ENCODE measurements at places on chromosomes 1 and 21. TPM values are rescaled to one million over a fixed set of nuclear protein-coding genes. Genes with fewer than 3 reads are reported as not detected.

DNA sequence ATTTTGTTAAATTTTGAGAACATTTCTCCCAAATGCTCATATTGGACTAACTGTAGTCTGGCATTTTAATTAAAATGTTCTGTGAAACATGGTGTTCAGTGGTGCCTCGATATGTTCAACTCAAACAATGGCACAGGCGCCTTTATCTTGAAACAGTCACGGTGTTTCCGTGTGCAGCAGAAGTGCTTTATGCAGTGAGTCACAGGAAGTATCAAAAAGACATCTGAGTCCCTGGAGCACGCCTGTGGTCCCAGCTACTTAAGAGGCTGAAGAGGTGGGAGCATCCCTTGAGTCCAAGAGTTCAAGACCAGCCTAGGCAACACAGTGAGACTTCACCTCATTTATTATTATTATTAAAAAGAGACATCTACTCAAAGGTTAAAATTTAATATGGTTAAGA, 52.2 kb downstream of the GREM2 start:
- DNase-seq, result no peak

DNA sequence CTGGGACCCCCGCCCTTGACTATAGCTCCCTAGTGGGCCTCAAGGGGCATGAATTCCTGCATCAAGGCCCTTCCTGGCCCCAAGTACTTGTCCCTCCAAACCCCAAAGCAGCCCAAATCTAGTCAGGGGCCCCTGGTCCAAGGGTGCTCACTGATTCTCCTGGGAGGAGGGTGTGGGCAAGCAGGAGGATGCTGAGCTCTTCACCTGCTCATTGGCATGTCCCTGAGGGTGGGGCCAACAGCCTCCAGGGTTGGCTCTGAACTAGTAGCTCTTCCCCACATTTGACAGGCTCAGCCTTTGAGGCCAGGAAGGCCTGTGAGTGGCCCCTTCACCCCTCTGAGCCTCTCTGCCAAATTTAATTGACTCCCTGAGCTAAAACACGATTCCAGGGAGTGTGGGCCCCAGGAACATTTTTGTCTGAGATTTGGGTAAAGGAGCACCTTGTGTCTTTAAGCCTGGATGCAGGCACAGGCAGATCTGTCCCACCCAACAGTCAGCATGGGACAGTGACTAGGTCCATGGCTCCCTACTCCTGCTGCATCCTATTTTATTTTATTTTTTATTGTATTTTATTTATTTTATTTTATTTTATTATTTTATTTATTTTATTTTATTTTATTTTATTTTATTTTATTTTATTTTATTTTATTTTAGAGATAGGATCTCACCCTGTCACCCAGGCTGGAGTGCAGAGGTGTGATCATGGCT, 11.0 kb upstream of the WNT9A start:
- no peak for DNase-seq

DNA sequence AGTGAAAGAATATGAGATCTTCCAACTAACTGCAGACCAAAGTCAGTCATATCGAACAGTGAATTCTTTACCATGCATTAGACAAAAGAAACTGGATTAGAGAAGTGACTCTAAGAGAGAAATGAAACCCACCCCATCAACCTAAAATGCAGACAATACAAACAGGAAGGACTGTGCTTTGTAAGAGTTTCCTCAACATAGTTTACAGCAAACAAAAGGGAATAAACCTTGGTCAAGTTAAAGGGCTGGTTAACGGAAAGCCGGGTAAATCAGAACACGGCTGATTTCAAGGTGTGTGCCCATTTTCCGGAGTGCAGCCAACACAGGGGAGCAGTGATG, 39.2 kb downstream of the SIPA1L2 start:
- DNase-seq, result no peak

Gene TMPRSS2
- not detected for total RNA-seq

GRCh38 chr1:217717959-217718358, 86.8 kb downstream of the SPATA17 start:
- no peak for DNase-seq

GRCh38 chr21:27796106-27796505, 829.2 kb upstream of the ADAMTS5 start:
- no peak for DNase-seq

Gene SPRR4
- total RNA-seq, result not detected

DNA sequence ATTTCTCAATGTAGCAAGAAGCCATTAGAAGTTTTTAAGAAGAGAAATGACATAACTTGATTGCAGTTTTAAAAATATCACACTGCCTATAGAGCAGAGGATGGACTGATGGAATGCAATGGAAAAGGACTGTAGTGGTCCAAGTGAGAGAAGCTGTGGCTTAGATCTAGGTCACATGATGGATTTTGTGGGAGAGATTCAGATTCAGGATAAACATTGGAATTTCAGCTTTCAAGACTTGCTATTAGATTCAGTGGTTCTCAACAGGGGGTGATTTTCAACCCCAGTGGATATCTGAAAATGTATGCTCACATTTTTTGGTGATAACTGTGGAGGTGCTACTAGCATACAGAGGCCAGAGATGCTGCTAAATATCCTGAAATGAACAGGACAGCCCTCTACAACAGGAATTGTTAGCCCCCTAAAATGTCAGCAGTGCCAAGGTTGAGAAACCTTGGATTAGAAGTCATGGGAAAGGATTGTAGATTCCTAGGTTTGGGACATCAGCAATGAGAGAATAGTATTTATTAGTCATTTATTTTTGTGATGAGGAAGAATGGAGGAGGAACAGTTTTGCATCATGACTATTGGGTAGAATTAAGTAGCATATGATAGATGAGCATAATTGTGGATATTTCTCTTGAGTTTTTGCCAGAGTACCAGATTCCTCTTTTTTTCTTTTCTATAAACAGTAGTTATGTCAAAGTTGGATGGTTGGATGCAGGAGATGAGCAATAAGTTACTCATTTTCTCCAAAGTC, 30.1 kb upstream of the KCNK2 start:
- DNase-seq, result no peak

DNA sequence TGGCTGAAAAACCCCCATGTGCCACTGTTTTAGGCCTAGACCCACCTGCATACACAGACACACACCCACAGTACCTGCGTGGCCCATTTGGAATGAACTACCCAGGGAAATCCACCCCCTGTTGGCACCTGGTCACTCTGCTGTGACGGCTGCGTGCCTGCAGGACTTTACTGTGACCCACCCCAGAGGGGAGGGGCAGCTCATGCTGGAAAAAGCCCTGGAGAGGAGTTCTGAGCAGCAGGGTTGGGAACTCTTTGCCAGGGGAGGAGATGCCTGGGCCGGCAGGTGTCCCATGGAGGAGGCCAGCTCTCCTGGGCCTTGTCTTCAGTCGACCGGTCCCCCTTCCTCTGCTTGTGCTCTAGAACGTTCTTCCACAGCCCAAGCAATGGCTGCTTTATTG, 87.3 kb upstream of the CSF3R start:
- no peak for DNase-seq

GRCh38 chr1:107673006-107673405, 292.0 kb downstream of the VAV3 start:
- no peak for DNase-seq

DNA sequence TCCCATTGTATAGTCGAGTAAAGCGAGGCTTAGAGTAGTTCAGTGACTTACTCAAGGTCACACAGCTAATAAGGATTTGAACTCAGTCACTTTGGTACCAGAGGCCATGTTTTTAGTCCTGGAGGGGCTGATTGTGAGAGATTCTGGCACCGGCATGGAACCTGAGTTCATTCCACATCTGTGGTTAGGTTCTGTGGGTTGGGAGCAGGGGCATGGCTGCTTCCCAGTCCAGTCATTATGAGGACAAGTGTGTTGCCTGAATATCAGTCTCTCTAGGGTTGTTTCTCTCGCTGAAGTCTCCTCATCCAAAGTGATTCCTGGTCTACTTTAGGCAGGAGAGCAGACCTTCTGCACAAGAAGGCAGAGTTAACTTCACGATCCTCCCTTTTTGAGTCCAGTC, 90.6 kb downstream of the C1orf94 start:
- DNase-seq, result no peak

- no peak for DNase-seq
Observed at GRCh38 chr1:211613951-211614350, 35.0 kb upstream of the SLC30A1 start.

GRCh38 chr1:94384485-94385265, 33.5 kb upstream of the ABCD3 start:
- no peak for DNase-seq

Gene AVPR1B
- not detected for total RNA-seq

GRCh38 chr1:155309423-155310021, 856 bp downstream of the FDPS start:
- DNase-seq, result no peak

DNA sequence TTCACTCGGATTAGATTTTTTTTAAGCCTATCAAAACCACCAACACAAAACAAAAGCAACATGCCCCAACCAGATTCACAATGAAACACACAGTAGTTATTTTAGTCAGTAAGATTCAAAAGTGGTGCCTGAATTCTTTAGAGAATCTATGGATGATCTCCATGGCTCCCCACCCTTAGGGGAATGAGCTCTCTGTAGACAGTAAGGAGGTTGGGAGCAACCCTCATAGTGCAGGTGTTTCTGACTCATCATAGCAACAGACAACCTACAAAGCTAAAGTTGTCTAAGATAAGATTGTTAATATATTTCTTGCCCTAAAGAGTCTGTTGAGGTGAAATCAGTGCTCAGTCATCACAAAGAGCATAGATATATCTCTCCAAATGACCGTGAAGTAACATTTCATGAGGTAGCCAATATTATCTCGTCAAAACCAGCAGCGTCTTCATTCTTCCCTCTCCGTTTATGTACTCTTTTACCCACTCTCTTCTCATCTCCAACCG, 78.3 kb downstream of the ADAMTS1 start:
- no peak for DNase-seq

All from thoracic aorta (tissue), 2 donors.